ENCODE measurements at places on chromosomes 4 and X.

DNA sequence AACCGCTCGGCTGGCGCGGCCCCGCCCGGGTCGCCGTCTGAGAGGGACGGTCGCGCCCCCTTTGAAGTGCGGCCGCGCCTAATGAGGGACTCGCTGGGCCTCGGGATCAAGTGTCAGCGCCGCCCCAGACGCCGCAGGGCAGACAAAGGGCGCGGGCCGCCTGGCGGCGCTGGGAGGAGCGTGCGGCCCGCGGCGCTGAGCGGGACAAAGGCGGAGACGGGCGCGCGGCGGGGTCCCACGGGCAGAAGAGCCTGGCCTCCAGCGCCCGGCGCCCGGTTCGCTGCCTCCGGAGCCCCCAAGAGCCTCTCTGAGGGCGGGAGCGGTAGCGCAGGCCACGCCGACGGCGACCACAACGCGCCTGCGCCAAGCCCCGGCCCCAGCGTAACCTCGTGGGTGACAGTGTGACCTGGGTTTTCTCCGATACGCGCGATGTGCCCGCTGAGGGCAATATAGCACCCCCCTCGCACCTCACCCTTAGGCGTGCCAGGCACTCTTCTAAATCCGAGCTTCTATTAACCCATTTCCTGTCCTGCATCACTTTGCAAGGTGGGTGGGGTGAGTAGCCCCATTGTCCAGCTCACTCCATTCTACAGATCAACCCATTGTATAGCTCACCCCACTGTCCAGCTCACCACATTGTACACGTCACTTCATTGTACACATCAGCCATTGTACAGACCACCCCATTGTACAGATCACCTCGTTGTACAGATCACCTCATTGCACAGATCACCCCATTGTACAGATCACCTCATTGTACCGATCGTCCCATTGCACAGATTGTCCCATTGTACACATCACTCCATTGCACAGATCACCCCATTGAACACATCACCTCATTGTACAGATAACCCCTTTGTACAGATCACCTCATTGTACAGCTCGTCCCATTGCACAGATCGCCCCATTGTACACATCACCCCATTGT, 33.7 kb upstream of the STX18 start:
- peak; percentile 73 for DNase-seq

- DNase-seq, result no peak
Measured at GRCh38 chrX:72110876-72111708, 20.6 kb downstream of the RTL5 start.

GRCh38 chr4:10589799-10590198, 94.8 kb downstream of the CLNK start:
- no peak for DNase-seq

GRCh38 chr4:135434936-135435335, 1233.3 kb upstream of the PABPC4L start:
- no peak for DNase-seq

GRCh38 chr4:139985401-139985800, 168.6 kb downstream of the MAML3 start:
- no peak for DNase-seq

DNA sequence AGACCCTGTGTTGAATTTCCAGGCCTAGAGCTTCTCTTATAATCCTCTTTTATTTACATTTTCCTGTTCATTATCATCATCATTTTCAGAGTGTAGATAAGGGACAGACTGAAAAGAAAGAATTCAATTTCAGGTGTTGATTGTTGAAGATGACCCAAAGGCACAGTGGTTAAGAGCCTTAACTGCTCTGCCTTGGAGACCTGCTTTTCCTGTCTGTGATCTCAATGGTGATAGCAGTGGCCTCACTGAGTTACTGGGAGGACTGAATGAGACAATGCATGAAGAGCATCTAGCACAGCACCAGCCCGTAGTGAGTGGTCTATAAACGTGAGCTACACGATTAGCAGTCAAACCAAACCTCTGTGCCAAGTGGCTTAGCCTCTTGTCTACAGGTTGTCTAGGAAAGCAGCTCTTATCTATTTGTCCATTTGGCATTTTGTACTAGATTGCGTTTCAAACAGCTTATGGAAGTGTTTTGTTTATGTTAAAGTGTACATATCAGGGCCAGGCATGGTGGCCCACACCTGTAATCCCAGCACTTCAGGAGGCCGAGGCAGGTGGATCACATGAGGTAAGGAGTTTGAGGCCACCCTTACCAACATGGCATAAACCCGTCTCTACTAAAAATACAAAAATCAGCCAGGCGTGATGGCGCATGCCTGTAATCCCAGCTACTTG, 41.5 kb downstream of the SETD7 start:
- peak; percentile 23 for DNase-seq

- no peak for DNase-seq
Measured at GRCh38 chr4:29966386-29966785, 753.8 kb upstream of the PCDH7 start.

GRCh38 chrX:43121637-43122036, 343.7 kb upstream of the PPP1R2C start:
- DNase-seq, result peak; percentile 1

DNA sequence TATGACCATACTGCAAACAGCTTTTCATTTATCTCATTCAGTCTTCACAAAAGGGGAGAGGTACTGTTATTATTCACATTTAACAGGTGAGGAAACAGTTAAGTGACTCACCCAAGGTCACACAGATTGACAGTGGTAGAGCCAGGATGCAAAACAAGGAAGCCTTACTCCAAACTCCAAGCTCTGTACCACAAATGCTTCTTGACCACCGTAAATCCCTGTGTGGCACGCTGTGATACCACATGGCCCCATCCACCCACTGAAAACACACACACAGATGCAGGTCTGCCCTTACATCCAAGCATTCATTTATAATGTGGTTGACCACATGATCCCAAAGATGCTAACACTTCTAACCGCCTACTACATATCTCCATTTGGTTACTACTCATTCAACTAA, 129.5 kb downstream of the TSPAN5 start:
- no peak for DNase-seq

GRCh38 chr4:182143822-182144625, 99.2 kb upstream of the TENM3 start:
- DNase-seq, result no peak

DNA sequence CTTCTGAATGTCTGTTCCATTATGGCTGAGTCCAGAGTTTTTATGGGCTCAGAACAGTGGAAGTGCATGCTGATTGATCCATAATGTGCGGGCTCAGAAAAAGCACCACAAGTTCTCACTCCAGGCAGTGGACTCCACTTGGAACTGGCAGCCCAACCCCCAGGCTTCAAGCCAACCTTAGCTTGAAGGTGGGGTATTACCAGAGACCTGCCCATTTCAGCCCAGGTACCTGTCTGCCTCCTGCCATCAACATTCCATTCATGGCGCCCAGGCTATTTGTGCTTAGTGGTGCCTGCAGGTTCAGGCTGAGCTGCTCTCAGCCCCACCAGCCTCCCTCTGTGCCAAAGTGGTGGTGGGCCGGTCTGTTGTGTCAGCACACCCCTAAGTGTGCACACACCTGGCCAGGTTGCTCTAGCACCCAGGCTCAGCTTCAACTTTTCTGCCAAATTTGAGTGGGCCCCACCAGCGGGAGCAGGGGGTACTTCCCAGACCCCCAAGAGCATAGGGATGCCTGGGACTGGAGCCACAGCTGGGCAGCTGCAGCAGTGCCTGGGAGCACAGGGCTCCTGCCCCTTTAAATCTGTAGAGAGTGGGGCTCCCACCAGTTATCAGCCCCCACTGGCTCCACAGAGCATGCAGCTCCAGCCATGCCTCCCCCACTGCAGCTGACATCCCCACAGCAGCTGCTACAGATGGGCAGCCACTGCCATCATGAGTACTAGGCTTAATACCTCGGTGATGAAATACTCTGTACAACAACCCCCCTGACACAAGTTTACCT, 1025.3 kb downstream of the PCDH19 start:
- DNase-seq, result no peak

- DNase-seq, result no peak
Measured at GRCh38 chrX:85569096-85569495, 189.6 kb upstream of the POF1B start.

DNA sequence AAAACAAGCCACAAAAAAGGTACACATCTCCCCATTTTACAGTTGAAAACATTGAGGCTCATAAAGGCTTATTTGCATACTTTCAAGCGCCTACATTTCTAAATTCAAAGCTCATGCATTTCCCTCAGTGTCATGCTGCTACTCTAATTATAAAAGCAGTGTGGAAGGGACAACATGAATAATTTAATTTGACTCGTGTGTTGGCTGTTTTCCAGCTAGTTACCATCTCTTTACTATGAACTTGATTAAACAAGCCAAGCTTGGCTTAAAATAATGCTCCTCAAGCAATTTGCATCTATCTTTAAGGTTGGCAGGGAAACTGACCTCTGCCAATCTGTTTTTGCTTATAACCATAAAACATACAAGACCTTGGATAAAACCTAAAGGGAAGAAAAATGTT, 252.5 kb upstream of the NEIL3 start:
- no peak for DNase-seq

DNA sequence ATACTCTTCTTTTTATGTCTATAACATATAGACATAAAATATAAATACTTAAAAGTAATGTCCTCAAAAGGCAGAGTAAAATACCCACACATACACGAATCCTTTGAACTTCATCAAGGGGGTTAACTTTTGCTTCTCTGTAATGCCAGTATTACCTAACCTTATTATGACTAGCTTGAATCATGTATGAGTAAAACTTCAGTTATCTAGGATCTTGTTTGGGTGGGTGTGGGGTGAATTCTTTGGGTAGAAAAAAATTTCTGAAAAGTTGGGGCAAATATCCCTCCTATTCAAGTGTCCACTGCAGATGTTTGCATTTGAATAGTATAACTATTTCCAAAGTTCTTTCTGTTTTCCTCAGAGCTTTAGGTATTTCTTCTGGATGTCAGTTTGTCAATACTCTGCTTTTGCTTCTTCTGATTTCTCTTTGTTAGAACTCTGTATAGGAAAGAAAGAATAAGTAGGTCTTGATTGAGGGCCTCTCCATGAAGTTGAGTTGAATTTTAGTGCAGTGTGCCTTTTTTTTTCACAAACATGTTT, 173.8 kb downstream of the ADGRL3 start:
- DNase-seq, result no peak

DNA sequence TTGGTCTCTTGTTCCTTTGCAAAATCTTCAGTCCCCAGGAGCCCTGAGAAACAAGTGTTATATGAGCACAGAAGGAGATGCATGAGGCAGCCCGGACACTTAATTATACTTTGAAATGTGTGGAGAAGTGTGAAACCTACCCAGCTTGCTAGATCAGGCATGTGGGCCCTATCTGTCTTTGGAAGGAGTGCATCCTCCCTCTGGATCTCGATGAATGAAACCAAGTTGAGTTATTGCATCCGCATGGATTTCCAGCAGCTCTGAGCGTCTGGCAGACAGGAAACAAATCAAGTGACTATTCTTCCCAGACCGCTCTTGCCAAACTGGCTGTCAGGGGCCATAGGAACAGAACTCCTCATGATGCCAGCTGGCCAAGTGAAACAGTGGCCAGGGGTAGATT, 19.6 kb upstream of the SOWAHD start:
- DNase-seq, result no peak

- DNase-seq, result no peak
Measured at GRCh38 chr4:59341506-59341905, 1858.6 kb upstream of the ADGRL3 start.

GRCh38 chr4:79210636-79211049, 115.2 kb downstream of the NAA11 start:
- peak; percentile 21 for DNase-seq

DNA sequence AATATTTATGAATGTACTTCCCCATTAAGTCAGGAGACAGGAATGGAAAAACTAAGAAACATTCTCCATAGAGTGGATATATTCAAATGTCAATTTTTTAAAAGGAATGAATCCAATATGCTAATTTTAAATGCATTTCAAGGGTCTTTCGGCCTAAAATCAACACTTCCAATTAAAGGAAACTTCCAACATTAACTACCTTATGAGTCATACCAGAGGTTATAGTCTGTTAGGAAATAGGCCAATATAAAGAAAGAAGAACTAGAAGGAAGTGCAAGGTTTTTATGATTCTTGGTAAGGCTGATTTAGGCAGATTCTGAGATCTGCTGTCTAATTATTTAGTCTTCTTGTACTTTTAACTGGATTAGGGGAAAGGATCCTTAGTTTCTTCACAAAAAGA, 260.1 kb upstream of the EDNRA start:
- no peak for DNase-seq

DNA sequence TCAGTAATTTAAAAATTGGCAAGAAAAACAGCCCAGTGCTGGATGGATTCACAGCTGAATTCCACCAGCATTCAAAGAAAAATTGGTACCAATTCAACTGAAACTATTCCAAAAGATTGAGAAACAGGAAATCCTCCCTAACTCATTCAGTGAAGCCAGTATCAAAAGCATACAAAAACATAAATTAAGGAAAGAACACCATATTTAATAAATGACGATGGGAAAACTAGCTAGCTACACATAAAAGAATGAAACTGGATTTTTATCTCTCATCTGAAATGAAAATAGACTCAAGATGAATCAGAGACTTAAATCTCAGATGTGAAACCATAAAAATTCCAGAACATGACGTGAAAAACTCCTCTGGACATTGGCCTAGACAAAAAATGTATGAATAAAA, 516.8 kb upstream of the SPANXN1 start:
- DNase-seq, result no peak

DNA sequence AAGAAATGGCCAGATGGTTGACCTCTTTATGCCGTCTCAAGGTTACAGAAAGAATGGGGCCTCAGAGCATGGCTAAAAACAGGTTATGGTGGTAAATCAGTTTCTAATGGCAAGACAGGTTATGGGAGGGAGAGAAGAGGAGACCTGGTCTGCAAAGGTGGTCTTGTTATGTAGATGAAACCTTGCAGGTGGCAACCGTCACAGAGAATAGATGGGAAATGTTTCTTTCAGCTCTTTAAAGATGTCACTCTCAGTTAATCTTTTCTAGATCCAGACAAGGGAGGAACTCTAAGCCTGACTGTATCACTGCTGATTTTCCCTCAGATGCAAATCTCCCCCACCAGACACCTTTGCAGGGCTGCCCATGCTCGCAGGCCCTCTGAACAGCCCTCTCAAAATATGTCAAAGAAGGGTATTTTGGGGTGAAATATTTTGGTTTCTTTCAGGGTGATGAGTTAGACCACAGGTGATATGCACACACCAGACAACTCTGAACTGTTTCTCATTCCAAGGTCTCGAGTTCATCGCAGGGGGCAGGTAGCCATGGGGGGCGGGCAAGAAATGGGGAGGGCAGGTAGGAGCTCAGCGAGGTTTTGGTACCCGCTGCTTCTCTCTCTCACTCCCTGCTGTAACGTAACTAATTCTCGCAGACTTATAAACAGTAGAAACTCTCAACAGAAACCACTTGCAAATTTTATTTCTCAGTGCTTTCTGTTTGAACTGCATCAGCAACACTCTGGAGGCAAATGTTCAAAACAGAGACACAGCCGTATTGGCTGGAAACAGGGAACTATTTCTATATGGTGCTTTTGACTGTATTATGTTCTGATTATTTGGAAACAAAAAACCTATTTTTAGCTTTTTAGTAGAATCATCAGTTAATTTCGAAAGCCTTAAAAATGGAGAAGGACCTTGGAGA, 32.4 kb downstream of the CASP3 start:
- no peak for DNase-seq

GRCh38 chrX:107713543-107714205, 61.9 kb downstream of the TSC22D3 start:
- no peak for DNase-seq

GRCh38 chr4:175536852-175537453, 275.1 kb downstream of the GPM6A start:
- DNase-seq, result peak; percentile 68

Data from hematopoietic multipotent progenitor cell treated with erythropoietin and hydrocortisone succinate and interleukin-3 and kit ligand, for 6 days (in vitro differentiated cells).